RWPE2 (cell line): ENCODE measurements at places on chromosomes 7 and 10.

DNA sequence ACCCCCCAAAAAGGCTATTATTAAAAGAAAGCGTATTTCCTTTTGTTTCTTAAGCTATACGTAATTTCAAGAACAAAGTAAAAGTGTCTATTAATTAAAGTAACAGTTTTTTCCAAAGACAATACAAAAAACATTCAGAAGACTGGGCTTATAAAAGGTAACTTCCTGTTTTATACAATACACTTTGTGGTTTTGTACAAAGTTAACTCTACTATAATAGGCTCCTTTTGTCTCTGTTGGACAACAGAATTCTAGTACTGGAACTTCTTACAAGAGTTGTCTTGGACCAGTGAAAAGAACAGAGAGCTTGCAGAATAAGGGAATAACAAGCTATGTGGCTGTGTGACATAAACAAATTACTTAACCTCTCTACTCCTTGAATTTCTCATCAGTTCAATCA is 21.5 kb downstream of the SFMBT2 start:
- no peak for DNase-seq

DNA sequence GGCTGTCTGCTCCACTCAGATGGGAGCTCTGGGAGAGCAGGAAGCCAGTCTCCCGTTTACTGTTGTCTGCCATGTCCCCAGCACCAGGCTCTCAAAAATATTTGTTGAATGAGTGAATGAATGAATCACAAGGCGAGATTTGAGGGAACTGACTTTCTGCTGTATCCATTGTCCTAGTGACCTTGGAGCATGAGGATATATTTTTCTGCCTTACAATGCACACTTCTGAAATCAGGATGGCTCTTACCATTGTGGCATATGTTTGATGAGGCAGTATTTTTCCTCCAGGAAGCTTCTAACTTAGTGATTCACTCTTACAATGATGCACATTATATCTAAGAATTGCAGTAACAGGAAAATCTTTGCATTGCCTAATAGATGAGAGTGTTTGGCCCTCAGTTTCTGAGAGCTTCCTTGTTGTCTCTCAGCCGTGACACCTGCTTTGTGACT is 136.4 kb downstream of the RPS24 start:
- DNase-seq = no peak

GRCh38 chr7:20788420-20788990 is 1.8 kb upstream of the SP8 start:
- no peak for DNase-seq

DNA sequence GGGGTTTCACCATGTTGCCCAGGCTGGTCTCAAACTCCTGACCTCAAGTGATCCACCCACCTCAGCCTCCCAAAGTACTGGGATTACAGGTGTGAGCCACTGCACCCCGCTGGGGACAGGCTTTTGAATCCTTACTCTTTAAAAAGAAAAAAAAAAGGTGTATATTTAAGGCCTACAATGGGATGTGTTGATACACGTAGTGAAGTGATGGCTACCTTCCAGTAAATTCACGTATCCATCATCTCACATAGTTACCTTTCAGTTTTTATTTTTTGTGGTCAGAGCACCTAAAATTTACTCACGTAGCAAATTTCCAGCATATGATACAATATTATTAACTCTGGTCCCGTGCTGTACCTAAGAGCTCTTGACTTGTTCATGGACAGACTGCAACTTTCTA is 119.5 kb upstream of the INSYN2A start:
- no peak for DNase-seq

GRCh38 chr10:59757966-59758365 is 4.7 kb upstream of the MRLN start:
- DNase-seq = no peak

DNA sequence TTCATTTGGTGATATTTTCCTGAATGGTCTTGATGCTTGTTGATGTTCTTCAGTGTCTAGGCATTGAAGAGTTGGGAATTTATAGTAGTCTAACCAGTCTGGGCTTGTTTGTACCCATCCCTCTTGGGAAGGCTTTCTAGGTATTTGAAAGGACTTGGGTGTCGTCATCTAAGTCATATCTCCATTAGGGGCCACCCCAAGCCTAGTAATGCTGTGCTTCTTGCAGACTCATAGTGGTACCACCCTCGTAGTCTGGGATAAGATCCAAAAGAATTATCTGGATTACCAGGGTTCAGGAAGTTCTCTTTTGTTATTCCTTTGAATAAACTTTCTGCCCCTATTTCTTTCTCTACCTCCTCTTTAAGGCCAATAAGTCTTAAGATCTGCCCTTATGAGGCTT is 319.4 kb upstream of the MYO3A start:
- no peak for DNase-seq

GRCh38 chr7:52323202-52323746 is 712.2 kb upstream of the POM121L12 start:
- DNase-seq = no peak

DNA sequence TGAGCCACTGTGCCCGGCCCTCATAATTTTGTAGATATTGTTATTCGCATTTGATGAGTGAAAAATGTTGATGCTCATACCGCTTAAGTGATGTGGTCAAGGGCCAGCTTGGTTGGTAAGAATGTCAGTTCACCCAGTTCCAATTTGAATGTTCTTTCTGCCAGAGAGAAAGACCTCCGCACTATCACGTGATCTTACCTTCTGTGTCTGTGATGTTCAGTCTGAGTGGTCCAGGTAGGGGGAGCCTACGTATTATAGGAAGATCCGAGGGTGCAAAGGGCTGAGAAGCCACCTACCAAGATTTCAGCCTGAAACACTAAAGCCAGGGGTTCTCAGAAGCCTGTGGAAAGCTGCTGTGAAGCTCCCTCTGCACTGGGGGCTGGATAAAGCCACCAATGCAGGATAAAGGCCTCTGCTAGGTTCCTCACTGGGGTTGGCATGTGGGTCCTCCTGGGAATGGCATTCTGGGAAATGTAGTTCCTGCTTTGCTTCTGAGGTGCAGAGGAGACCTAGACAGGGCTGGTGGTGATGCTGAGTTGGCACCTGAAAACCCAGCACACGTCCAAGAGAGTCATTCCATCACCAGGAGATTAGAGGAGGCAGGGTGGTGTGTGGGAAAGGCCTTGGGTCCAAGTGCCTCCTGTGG is 64.7 kb upstream of the AOAH start:
- DNase-seq = no peak

DNA sequence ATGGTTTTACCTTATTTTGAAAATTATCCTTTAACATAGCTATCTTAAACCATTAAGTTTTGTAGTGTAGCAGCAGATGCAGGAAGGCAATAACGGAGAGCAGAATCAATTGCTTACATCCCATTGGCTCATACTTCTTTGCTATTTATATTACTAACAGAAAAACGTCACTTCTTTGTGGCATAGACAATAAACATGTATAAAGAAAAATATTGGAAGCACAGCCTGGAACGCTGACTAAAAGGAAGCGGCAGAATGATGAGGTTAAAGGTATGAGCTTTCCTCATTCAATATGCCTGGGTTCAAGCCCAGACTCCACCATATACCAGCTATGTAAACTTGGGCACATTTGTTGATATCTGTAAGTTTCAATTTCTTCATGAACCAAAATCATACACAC is 24.0 kb upstream of the BMPER start:
- no peak for DNase-seq

GRCh38 chr7:138934861-138935260 is 46.3 kb downstream of the KIAA1549 start:
- no peak for DNase-seq

GRCh38 chr10:87505366-87506111 is 846 bp downstream of the MINPP1 start:
- DNase-seq = peak; percentile 64

- DNase-seq = no peak
These were observed 27.8 kb upstream of the EBLN1 start for GRCh38 chr10:22245567-22245966.

DNA sequence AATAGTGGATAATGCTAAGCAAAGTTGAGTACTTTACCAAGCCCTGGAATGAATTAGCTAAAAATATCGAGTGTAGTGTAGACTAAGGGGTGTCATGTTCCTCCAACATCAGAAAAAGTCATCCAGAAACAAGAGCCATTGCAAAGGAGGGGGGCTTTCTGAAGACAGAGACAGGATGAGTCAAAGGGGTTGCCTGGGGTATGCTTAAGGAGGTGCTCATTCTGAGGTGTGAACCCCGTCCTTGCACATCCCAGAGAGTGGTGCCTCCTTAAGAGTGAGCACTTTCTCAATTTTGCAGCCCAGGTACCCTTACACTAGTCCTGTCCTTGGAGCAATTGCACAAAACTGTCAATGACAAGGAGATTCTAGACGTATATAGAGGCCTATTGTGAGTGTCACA is 43.1 kb upstream of the C10orf71 start:
- DNase-seq = no peak

- peak; percentile 86 for DNase-seq
These were observed 63.3 kb downstream of the IMMP2L start for GRCh38 chr7:111499027-111499426.

DNA sequence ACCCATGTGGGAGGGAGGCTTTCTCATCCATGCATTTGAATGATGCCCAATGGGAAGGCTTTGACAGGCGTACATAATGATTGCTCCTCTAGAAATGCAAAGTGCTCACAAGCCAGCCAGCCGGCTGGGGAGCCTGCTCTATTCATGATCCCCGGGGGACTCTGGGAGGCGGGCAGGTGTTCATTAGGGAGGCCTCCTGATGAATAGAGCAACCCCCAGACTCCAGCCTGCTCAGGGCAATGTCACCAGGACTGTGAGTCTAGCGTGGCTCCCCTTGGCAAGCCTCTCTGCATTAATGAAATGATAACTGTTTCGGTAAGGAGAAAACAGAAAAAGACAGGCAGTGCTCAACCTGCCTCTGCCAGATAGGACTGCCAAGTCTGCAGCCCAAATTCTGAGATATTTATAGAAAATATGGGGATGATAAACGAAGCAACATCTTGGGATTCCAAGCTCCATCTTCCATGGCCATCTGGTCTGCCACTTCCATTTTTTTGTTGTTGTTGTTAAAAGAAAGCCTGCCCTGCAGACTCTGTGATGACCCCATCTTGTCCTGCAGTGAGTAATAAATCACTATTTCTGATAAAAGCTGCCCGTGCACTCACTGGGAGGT is 236.4 kb downstream of the PRPF18 start:
- no peak for DNase-seq

DNA sequence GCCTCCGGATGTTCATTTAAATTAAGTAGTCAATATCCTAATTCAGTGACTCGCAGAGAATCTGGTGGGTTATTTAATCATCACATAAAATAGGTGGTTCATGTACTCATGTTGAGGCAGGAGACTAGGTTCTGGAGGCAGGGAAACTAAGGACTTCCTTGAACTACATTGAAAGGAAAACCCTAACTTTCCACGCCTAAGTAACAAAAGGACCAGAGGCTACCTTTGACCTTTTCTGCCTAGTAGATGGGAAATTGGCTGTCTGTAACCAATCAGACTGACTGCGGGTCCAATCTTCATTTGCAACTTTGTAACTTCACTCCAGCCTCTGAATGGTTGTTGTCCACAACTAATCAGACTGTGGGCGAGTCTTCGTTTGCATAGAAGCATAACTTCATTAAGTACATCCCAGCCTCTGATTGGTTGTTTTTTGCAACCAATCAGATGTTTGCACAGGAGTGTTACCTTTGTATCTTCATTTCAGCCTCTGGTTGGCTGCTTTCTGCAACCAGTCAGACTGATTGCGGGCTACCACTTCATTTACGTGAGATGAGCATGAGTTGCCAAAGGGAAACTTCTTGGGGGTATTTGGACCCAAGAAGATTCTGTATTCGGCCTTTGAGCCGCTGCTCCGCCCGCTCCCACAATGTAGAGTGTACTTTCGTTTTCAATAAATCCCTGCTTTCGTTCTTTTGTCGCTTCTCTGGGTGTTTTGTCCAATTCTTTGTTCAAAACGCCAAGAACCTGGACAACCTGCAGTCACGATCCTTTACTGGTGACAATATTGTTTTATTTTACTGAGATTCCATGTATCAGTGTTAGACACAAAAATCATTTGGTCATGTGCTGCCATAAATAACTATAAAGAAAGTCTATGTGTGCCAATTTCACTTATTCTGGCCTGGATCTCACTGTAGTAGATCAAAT is 1.7 kb upstream of the ST7 start:
- no peak for DNase-seq

- no peak for DNase-seq
These were observed 24.5 kb downstream of the CRCP start for GRCh38 chr7:66138994-66139752.

DNA sequence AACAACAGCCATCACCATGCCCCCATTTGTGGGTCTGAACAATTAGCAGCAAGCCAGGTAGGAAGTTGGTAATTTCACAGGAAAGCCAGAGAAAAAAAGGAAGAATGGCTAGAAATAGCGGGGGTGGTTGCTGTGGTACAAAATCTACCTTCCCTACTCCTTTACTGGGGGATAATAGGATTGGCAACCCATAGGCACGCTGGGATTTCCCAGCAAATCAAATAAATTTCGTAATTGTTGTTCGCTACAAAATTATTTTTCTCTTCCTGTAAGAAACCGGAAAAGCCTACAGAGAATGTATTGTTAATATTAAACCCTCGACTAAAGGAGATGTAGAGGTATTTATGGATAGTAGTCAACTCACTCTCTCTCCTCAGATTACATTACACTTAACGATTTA is 123.9 kb downstream of the DOCK4 start:
- DNase-seq = no peak

DNA sequence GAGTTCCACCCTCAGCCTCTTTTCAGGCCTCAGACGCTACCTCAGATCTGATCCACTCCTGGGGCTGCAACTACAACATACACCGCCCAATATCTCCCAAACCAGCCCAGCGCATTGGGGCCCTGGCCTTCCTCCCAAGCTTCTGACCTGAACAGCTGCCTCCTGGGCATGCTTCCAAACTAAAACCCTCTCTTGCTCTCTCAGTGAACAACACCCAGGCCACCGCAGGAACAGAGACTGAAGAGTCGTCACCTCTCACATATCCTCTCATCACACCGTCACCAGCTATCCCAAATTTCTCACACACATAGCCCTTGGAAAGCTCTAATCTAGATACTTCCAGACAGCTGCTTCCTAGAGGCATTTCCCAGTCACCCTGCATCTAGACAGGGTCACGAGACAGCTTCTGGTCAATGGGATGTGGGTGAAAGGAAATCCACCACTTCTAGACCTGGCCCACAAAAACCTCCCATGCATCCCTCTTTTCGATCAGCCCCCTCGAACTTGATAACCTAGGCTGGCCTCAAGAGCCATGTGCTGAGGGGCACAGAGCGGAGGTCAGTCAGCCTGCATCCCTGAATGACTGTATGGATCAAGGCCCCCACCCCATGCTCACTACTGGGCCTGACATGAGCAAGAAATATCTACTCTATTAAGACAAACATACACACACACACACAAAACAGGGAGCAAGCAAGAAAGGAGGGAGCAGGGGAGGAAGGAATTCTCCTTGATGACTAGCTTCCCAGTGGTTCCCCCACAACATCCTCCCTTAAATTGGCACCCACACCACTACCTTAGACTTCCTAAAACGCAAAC is 1.8 kb downstream of the PARP12 start:
- no peak for DNase-seq

DNA sequence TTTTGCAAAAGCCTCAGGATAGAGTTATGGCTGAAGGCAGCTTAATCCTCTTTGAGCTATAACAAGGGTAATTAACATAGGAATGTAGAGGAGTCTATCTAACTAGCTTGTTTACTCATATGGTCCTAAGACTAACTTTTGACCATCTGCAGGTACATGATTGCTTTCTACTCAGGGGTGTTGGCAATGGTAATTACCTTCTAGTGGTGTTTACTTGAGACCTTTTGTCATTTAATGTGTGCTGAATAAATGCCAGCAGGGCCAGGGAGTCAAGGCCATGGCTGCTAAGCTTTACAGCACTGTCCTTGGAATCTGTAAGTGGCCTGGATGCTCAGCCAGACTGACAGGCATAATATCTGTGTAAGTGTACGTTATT is 1325.0 kb downstream of the XPNPEP1 start:
- no peak for DNase-seq

- peak; percentile 58 for DNase-seq
These were observed 4.4 kb upstream of the HOXA11 start for GRCh38 chr7:27189295-27189996.
